ENCODE measurements at places on chromosomes 13 and 19.

GRCh38 chr19:51660975-51661600, 14.5 kb upstream of the SIGLEC14 start:
- DNase-seq = peak; percentile 87

DNA sequence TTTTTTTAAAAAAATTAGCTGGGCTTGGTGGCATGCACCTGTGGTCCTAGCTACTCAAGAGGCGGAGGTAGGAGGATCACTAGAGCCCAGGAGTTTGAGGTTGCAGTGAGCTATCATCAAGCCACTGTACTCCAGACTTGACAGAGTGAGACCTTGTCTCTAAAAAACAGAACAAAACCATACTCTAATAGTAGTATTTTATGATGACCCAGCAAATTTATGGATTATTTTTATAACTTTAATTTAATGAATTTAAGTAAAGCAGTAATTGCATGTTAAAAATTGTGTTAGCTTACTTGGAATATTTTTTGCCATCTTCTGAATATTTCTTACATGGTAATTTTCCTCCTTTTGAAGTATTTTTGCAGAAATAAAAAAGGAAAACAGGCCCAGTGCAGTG, 48.3 kb downstream of the ZIC2 start:
- DNase-seq = no peak

DNA sequence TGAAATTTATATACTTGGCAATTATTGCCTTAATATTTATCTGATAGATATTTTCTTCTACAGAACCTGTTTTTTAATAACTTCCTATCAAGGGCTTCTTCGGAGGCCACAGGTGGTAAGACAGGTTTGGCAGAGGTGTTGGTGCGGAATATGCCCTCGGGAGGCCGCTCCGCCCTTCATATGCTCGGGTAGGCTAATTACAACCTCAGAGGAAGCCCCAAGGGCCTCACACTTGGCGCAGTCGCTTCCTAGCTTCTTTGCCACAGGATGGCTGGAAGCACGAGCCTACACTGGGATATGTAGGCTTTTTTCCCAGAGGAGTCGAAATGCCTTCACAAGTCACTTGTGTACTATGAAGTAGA, 68.8 kb downstream of the LMO7 start:
- no peak for DNase-seq

- no peak for DNase-seq
Observed at GRCh38 chr13:97582170-97582569, 148.2 kb downstream of the RAP2A start.

- DNase-seq = no peak
Observed at GRCh38 chr19:44608391-44608821, 5.0 kb upstream of the IGSF23 start.

DNA sequence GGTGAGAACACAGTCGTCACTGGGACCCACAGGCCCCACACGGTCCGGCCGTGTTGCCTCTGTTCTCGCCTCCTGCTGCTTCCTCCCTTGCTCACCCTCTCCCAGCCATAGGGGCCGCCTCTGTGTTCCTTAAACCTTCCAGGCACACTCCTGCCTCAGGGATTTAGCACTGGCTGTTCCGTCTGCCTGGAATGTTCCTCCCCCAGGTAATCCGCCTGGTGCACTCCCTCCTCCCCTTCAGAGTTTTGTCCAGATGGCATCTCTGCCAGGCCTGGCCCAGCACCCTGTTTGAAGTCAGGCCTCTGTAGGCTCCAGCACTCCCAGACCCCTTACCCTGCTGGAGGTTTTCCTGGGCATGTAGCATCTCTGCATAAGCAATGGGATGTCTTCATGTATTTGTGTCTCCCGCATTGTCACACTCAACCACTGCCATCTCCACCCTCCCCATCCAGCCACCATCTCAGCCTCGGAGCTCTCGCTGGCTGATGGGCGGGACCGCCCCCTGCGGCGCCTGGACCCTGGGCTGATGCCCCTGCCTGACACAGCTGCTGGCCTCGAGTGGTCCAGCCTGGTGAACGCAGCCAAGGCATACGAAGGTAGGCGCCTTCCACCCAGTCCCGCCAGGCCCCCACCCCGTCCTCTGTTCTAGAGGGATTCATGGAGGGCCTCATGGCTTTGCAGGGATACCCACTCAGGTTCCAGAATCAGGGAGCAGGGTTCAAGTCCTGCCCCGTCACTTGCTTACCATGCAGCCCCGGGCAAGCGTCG, 25.9 kb downstream of the DPF1 start:
- DNase-seq = no peak

DNA sequence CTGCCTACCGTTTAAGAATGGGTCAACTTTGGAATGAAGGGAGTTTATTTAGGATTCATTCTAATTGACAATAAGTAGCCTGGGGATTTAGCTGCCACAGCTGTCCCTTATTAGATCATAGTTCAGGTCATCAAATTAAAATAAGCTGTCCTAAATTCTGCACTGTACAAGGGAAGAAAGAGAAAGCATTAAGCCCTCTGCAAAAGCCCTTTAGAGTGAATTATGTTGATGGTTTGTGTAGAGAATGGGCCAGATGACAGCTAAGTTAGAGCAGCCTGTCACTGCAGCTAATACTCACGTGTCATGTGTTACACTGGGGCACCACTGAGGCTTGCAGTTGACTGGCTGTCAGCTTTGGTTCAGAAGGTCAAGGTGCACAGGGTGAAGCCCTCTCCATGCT, 737.1 kb upstream of the SLC10A2 start:
- peak; percentile 33 for DNase-seq

GRCh38 chr13:106619688-106620555, 52.0 kb upstream of the ARGLU1 start:
- peak; percentile 47 for DNase-seq

DNA sequence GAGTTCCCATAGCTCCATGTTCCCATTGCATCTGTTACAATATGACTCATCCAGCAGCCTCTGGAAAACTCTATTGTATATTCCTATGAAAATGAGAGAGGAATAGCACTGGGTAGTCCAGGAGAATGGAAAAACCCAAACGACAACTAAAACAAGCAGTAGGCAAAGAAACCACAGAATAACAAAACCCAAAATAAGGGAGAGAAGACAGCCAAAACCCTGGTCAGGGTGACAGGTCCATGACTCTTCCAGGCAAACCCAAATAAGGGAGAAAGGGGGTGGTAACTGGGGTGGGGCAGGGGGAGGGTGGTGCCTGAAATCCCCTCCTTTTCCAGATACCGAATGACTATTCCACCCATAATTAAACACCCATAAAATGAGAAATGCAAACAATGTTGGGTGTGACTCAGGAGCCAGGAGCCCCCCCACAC, 4.0 kb upstream of the ZNF8 start:
- DNase-seq = no peak

- no peak for DNase-seq
Observed at GRCh38 chr13:43666403-43666802, 120.4 kb downstream of the ENOX1 start.
